Retina (tissue), 1 donor: ENCODE measurements at places on chromosomes 1 and 21.

GRCh38 chr1:12604114-12604874, 13.7 kb downstream of the DHRS3 start:
- DNase-seq: no peak

- DNase-seq: no peak
Observed at GRCh38 chr1:56771717-56772116, 47.5 kb downstream of the FYB2 start.

DNA sequence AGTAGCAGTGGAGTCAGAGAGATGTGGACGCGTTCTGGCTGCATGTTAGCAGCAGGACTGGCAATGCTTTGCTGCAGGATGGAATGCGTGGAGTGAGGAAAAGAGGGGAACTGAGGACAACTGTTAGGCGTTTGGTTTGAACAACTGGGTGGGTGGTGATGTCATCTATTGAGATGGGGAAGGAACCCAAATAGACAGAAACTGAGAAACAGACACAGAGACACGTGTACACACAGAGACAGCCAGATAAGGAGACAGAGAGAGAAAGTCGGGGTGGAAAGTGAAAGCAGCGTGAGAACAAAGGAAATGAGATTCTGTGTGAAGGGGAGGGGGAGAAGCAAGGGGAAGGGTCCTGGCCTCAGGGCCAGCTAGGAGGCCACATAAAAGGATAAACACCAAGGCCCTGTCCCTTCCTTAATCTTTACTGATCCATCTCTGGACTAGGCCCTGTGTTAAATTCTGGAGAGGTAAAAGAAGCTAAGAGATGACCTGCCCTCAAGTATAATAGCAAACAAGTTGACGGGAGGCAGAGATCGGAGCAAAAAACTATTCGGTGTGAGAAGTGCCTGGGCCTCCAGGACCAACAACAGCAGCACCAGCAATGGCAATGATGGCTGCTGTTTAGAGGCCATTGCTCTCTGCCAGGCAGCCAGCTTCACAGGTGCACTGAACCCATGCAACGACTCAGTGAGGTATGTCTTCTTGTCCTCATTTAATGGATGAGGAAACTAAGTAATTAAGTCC, 31.6 kb downstream of the VWA5B1 start:
- DNase-seq: no peak

- no peak for DNase-seq
Observed at GRCh38 chr1:240109130-240109529, 17.4 kb downstream of the FMN2 start.

GRCh38 chr1:209417761-209418160, 165.8 kb upstream of the CAMK1G start:
- DNase-seq: no peak

DNA sequence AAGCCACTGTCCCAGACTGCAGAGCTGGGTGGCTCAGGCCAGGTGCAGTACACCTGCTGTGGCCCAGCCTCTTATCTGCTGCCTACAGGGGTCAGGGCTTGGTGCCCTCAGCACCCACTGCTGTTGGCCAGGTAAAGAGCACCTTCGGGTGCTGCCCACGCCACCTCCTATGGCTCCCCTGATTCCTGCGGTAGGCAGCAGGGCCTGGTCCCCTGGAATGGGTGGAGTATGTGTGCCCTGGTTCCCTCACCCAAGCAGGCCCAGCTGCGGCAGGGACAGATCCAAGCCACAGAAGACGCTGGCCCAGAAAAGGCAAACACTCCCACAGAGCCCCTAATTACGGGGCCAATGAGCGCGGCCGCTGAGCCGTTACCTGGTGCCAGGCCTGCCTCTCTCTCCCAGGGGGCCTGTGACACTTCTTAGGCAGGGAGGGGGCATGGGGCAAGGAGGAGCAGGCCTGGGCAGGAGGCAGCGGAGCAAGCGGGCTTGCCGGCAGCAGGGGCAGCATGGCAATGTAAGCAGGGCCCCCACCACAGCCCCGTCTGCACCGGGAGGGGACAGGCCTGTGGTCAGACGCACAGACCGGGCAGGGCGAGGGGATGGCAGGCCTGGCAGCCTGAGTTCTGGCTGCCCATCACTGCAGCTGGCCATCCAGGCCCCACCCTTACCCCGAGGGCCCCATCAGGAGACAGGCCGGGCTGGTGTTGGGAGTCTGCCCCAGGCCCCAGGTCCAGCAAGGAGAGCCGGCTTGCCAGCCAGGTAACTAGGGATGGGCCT, 19.0 kb downstream of the ESPN start:
- no peak for DNase-seq

DNA sequence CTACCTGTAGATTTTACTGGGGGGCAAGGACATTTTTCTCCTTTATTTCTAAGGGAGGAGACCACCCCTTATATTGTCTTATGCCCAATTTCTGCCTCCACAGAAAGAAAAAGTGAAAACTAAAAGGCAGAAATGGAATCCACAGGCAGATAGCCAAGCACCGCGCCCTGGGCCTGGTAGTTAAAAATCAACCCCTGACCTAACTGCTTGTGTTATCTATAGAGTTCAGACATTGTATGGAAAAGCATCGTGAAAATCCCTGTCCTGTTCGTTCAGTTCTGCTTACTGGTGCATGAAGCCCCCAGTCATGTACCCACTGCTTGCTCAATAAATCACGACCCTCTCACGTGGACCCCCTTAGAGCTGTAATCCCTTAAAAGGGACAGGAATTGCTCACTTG, 33.7 kb upstream of the IL6R start:
- no peak for DNase-seq

DNA sequence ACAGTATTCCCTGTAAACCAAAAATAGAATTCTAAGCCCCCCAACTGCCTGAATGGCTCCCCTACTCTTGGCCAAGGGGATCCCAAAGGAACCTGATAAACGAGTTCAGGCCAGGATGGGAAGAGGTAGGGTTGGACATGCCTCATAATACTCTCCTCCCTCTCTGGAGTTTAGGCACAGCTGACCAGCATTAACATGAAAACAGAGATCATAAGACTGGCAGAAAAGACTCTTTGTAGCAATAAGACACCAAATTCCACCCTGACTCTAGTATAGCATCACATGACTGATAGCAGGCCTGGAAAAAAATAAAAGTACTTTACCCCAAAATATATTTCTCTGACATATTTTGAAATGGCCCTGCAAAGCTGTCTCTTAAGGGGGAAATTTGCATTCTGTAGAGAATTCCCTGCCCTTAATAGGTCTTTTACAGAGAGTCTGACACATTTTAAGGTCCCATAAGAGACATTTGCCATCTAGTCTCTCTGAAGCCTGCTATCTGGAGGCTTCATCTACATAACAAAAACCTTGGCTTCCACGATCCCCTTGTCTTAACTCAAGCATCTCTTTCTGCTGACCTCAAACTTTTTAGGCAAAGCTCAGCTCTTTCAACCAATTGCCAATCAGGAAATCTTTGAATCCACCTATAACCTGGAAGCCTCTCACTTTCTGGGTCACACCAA, 55.9 kb downstream of the SIK1 start:
- no peak for DNase-seq

- no peak for DNase-seq
Observed at GRCh38 chr1:203130358-203130985, 2.9 kb downstream of the ADORA1 start.

GRCh38 chr1:24414775-24415333, 748 bp upstream of the NIPAL3 start:
- peak; percentile 36 for DNase-seq

DNA sequence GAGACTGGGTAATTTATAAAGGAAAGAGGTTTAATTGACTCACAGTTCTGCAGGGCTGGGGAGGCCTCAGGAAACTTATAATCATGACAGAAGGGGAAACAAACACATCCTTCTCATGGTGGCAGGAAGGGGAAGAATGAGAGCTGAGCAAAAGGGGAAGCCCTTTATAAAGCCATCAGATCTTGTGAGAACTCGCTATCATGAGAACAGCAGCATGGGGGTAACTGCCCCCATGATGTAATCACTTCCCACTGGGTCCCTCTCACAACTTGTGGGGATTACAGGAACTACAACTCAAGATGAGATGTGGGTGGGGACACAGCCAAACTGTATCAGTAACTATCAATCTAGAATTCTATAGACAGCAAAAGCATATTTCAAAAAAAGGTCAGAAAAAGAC, 64.7 kb upstream of the ACTRT2 start:
- no peak for DNase-seq

- DNase-seq: no peak
Observed at GRCh38 chr1:61892977-61893376, 150.7 kb downstream of the PATJ start.

DNA sequence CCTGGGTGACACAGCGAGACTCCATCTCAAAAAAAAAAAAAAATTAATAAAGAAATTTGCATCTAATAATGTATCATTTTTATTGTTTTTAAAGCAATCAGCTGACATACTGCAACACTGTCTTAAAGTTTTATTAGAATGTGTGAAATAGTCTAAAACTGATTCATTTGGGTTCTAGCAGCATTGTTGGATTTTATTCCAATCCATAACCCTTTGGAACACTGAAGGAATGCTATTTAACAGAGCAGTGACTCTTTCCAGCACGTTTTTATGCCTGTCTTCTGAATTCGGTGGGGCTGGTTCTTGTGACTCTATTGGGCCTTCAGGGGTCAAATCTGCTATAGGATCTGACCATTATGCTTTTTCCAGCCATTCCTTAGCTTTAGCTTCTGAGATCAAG, 18.2 kb upstream of the FMO4 start:
- DNase-seq: no peak

GRCh38 chr1:110085671-110086070, 15.2 kb upstream of the ALX3 start:
- DNase-seq: no peak

DNA sequence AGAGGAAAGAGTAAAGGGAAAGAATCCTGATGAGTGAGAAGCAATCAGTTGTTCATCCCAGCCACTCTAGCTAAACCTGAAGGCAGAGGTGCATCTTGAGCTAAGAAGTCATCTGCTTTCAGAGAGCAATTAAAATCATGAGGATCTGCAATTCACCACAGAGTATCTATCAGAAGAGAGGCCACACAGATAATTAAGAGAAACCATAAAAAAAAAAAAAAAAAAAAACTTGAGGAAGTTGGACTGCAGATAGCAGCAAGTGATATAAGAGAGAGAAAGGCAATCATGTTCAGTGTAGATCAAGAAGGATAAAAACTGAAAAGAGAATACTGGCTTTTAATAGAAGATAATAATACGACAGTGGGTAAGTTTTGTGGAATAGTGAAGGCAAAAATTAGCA, 17.7 kb downstream of the FOXJ3 start:
- DNase-seq: no peak
